ENCODE measurements at places on chromosomes 7 and 10.

GRCh38 chr10:119931871-119932270 is 39.3 kb downstream of the SEC23IP start:
- no peak for DNase-seq

- no peak for DNase-seq
Measured at GRCh38 chr10:131933016-131933695, 32.3 kb downstream of the PPP2R2D start.

GRCh38 chr7:151379534-151380198 is 30.2 kb downstream of the WDR86 start:
- no peak for DNase-seq

DNA sequence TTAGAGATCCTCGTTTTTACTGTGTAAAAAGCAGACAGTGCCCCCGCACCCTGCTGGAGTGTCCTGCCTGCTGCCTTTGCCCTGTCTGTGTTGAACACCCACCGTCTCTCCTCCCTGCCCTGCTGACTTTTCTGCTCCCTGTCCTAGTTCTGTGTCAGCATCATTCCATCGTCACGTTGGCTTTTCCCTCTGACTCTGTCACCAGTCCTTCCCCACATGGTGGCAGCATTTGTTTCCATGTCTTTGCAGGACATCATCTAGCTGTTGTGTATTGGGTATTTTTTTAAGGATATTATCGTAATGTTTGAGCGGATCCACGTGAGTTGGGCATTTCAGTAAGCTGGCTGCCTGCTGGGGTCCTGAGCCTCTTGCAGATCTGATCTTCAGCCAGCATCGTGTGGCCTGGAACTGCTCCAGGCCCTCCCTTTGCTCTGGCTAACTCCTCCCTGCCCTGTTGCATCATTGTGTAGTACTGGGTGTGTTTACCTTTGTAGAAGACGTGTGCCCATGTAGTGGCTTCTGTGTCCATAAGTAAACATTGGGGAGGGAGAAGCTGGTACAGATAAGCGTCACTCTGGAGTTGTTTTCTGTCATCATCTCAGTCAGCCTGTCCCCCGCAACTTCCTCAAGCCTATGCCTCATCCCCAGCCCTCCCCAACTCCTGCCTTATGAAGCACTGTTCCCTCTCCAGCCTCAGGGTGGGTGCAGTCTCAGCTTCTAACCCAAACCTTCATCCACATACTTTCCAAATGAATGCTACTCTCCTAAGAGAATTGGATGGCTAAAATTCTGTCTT is 44.3 kb downstream of the TRRAP start:
- DNase-seq, result no peak

- no peak for DNase-seq
Measured at GRCh38 chr10:5591336-5591824, 66.6 kb downstream of the CALML3 start.

DNA sequence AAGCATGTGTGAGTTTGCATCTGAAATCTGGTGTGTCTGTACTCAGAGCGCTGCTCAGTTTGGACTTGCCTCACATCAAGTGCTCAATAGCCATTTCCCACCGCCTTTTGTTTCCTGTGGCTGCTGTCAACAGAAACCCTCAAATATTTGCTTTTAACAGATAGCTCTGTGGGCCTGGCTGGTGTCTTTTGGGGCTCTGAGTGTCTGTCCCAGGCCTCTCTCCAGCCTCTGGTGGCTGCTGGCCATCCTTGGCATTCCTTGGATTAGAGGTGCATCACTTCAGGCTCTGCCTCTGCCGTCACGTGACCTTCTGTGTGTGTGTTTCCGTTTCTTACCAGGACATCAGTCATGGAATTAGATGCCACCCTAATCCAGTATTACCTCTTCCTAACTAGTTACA is 9.3 kb downstream of the YKT6 start:
- no peak for DNase-seq

DNA sequence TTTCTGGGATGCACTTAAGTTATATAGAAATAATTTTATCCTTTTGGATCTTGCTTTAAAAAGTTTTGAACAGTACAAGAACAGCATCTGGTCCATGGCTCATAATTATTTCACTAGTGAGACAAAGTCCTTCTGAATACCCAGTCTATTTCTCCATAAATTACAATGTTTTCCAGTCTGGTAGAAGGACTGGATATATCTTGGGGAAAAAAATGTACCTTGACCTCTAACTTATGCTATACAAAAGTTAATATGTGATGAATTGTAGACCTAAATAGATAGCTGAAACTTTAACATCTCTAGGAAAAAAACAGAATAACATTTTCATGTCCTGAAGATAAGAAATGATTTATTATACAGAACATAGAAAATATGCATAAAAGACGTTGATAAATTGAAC is 88.5 kb downstream of the PPP1R9A start:
- DNase-seq, result no peak

DNA sequence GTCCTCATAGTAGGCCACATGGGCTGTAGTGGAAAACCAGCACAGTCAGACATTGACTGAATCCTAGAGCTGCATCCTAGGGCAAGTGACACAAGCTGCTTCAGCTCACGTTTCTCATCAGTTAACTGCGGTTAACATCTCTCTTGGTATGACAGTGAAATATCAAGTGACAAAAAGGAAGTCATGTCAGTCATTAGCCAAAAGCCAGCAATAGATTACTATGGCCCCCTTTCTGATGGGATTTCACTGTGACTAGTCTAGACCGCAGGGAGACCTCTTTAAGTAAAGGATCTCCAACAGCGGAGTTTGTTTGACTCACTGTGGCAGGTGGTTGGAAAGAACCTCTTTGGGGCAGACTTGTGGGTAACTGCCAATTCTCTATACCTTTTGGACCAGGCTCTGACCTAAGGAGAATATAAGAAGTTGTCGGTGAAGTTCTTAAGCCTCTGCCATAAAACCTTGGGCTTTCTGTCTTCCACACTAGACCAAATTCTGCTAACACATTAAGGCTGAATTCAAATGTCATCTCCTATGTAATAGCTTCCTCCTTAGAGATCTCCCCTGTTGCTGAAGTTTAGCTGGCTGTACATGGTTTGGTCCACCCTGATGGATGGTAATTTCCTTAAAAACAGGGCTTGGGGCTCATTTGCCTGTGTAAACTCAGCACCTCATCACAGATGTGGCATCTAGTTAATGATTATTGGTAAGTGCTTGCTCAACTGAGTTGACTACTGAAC is 115.3 kb downstream of the SGMS1 start:
- no peak for DNase-seq

- DNase-seq, result no peak
Measured at GRCh38 chr7:17357952-17358351, 59.5 kb downstream of the AHR start.

DNA sequence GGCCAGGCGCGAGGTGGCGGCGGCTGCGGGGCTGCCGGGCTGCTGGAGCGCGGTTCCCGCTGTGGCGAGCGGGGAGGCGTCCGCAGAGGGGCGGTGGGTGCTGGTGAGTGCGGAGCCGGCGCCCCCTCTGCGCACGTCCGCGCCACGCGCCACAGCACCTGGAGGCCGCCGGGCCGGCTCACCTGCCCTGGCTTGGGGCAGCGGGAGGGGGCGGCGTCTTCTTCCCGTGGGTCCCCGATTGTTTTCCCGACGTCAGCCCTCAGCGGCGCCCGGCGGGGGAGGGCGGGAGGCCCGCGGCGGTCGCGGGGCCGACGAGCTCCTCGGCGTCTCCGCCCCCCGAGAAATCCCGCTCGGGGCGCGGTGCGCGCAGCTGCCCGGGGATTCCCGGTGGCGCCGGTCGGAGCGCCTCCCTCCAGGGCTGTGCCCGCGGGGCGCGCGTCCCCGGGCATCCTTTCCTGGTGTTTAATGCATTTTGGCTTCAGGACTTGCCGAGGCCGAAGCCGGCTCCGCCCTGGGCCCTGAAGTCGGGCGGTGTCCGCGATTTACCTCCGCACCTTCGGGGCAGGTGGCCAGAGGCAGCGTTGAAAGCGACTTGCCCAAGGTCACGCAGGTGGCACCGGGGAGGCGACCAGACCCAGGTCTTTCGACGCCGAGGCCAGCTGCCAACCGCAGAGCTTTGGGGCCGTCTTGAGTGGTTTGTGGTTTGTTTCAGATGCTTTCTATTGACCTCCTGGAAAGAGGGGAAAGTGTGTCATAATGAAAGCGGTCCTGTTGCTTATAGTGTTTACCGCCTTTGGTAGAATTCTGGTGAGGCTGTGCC is 561 bp downstream of the PLEKHA1 start:
- DNase-seq, result peak; percentile 29

DNA sequence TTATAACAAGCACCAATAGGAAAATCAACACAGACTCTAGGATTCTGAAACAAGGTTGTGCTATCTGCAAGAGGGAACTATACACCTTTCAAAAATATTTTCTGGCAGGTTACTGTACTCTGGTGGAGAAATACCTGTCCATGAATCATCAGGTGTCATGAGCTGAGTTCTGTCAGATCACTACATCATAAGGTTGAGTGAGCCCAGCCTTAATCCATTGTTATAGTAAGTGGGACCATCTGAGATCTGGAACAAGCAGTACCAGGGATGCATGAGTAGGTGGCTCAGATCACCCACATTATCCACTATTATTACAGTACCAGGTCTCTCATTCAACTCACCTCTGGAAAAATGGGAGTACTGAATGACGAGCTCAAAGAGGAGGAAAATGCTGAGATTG is 212.4 kb downstream of the DGKI start:
- DNase-seq, result no peak

DNA sequence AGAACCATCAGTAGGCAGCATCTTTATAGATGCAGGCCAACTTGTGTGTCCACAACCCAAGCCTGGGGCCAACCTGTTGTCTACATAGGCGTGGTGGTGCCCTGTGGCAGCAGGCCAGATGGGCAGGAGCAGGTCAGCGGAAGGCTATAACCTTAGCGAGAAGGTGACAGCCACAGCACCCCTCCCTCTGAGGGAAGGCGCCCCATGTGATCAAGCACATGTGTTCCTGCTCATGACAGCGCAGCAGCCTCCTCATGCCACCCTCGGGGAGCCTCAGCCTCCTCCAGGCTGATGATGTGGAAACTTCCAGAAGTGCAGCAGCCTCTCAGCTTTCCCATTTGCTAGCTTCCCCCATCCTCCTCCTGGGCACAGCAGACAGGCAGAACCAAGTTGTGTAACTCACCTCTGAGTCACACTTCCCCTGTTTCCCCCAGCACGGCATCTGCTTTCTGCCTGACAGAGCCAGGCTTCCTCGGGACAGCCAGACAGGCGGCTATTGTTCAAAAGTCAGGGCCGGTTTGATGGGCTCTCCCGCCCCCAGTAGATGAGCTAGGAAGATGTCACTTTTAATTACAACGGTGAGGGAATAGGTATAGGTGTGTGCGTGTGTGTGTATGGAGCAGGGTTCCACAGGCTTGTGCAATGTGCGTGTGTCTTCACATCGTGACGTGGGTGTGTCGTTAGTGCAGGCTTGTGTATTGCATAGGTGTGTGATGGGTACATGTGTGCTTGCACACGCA is 312.0 kb upstream of the ZMIZ1 start:
- no peak for DNase-seq

DNA sequence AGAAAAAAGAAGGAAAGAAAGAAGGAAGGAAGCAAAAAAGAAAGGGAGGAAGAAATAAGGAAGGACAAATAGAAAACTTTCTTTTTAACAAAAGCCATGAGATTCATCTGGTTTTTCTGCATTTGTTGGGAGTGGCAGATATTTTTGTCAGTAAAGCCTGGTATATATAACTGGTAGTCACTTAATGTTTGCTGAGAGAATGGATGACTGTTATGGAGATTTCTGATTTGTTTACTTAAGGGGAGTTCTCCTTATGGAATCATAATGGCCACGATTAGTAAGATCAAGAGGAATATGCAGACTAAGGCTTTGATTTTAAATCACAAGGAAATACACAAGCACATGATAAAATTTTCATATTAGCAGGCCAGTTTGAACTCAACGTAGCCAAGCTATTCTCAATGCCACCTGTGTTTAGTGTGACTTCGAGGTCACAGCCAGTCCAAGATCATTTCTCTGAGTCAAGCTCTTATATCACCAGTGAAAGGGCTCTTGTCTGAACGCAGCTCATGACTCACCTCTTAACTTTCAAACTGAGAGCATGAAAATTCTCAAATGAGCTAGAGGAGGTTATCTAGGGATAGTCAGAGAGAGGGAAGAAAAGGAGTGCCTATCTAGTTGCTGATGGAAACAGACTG is 445.1 kb upstream of the ZMIZ1 start:
- DNase-seq, result no peak

GRCh38 chr7:117715784-117716445 is 157.3 kb downstream of the CTTNBP2 start:
- DNase-seq, result peak; percentile 38

DNA sequence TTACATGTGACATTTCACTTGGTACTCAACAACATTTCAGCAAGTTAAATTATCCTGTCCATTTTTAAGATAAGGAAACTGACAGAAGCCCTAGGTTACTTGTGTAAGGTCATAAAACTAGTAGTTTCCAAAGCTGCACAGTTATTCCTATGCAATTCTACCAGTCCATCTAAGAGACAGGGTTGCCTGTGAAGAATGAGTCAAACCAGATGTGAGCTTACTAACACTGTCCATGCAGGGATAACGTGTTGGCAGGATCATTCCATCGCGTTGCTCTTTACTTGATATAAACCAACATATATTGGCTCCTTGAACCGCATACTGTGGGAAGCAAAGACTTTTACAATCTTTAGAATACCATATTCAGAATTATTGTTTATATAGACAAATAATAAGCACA is 280.9 kb upstream of the HGF start:
- DNase-seq, result no peak

DNA sequence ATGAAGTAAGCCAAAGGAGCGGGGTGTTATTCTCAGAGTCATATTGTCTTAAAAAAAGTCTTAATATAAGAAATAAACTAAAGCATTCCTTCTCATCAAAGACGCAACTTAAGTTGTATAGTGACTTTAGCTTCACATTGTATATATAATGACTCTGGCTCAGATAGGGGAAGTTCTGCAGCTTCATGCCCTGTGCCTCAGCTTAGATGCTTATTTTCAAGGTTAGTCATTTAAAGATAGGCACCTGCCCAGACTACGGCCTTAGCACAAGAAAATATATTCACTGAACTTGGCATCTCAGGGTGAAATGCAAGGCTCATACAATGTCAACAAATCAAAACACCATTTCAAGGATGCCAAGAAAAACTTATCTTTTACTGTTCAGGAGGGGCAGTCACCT is 52.8 kb upstream of the DNAJB12 start:
- no peak for DNase-seq

Measured in NCI-H1930 (cell line).